ENCODE measurements at places on chromosomes 2 and 18.

- no peak for DNase-seq
Measured at GRCh38 chr18:7576685-7577084, 9.6 kb downstream of the PTPRM start.

DNA sequence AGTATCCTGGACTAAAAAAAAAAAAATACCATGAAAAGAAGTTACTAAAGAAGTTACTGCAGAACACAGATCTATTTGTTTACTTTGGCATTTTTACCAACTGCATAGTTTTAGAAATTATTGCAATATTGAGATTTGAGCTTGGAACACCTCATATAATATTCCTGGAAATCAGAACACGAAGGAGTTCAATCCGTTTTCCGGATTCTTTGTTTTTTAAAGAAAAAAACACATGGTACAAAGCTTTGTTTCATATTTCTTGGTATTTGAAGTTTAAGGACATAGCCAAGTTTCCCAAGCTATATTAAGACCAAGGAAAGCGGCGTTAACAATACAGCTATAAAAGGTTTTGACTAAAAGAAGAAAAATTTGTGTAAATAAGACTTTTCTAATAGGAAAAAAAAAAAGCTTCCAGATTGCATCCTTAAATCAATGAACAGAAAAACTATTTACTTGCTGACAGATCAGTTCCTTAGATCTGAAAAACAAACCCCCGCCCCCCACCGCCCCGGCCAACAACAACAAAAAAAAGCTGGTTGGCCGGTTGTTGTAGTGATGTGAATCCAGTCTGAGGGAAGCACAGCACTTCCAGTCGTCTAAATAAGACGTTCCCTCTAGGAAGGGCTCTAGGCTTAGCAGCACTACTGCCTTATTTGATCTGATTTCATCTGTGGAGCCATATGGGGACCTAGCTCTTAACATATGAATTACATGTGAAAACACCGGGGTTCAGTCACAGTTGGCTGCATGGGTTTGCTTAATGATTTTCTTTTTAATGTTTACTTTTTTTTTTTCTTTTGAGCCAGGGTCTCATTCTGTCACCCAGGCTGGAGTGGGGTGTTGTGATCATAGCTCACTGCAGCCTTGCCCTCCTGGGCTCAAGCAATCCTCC lies 2.5 kb upstream of the RHOB start:
- DNase-seq, result no peak

- DNase-seq, result no peak
Measured at GRCh38 chr18:31649449-31649848, 34.9 kb downstream of the B4GALT6 start.

DNA sequence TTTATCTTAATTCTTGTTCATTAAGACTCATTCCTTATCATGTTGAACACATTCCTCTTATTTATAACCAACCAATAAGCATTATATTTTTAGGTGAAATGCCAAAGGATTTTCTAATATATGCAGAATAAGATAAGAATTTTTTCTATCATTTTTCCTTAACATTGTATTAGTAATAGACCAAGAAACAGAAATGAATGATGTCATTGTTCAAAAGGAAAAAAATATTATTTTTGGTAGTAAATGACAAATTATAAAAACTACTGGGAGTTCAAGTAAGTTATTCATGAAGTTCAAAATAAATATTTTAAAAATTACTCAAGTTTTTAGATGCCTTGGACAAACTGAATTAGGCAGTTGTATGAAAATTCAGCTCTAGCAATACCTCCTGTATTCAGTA lies 25.5 kb downstream of the DCAF17 start:
- DNase-seq, result no peak

DNA sequence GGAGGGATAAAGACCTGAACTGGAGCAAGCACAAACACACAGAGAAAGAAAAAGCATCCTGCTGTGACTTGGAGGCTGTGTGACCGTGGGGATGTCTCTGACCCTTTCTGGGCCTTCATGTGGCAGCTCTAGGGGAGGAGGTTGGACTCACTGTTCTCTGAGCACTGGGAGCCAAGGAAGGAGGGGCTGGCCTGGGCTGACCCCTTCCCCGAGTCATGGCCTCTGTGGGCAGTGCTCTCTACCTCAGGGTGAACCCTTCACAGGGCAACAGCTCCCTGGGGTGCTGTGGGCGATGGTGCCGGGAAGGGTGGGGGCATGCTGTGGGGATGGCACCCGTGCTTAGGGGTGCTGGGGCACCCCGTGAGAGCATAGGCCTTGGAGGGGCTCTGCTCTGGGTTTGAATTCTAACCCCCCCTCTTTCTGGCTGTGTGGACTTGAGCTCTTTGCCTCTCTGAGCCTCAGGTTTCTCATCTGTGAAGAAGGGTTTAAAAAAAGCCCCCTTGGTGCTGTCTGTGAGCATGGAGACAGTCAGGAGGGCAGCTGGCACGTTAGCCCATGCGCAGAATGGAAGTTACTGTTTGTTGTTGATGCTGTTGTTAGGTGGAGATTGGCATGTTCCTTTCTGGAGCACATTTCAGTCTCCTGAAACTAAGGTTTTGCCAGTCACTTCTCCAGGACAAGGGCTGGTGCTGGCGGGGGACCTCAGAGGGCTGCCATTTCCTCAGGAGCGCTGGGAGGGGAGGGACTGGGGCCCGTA lies 700 bp downstream of the TOGARAM2 start:
- no peak for DNase-seq

GRCh38 chr18:35174093-35174731 lies 66.6 kb upstream of the ZNF397 start:
- DNase-seq, result no peak

GRCh38 chr2:219122202-219122980 lies 38.2 kb downstream of the NHEJ1 start:
- DNase-seq, result no peak

DNA sequence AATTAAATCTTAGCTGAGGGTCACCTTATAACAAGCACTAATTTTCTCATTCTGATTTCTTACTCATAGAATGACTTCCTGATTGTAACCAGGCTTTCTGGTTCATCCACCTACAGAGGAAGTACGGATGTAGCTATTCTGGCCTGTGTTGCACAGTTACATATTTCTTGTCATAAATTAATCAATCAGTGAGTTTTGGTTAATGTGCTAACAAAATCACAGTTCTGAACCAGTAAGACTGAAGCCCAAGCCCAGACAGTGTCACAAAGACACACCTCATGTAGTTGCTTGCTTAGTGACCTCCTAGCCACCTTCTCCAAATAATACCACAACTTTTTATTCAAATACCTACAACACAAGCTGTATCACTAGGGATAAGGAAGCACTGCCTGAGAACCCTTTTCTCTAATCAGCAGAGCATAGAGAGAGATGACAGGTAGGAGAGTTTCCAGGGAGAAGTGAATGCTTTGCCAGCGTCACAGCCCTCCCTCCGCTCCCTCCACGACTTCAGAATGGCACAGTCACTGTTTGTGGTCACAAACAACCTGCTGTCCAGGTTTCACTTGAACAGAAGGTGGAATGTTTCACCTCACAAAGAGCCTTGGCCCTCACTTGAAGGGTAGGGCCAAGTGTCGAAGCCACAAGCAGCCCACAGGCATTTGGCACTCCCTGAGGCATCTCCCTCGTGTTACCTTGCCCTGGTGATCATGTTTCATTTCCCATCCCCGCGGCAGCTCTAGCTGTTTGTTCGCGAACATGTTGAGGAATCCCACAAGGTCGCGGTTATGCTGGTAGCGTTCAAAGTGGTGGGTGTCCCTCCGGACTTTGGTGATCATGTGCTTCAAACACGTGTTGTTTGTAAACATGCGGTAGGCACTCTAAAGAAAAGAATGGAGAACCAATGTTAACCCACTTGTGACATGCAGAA lies 120.8 kb upstream of the STK17B start:
- DNase-seq, result no peak

DNA sequence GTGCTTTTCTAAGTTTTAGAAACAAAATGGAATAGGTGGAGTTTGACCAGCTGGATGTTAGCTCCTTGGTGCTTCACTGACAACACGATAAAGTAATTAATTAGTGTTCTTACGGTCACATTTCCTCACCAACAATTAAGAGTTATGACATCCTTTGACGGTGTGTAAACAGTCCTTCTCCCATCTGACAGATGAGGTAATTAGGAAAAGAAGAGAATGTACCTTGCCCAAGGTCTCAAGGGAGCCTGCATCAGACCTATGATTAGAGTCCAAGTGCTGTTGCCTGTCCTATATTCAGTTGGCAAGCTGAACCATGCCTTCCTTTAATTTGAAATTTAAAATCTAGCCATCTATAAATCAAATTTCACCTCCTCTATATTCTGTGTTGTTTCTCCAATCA lies 48.3 kb upstream of the STK17B start:
- DNase-seq, result no peak

- DNase-seq, result no peak
Measured at GRCh38 chr2:238243496-238244076, 3.7 kb upstream of the HES6 start.

- no peak for DNase-seq
Measured at GRCh38 chr18:3717376-3718025, 267.5 kb downstream of the TGIF1 start.

DNA sequence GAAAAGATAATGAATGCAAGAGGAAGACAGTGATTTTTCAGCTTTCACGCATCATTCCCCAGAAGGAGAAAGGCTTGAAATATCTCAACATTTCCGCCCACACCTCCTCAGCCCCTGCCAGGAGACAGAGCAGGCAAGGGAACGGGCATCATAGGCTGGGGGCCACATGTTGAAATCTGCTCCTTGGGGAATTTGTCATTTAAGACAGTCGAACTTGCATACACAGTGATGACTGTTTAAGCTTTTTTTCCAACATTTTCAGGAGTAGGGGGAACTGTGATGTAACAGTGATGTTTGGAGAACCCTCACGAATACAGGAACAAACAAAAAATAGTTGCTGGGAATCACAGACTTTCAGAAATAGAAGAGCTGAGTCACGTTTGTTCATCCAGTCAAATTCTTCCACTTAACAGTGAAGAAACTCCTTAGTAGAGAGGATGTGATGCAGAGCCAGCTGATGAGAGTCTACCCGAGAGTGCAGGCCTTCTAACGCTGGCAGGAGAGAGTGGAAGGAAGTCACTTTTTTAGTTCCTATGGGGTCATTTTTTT lies 266.8 kb downstream of the ALPK2 start:
- no peak for DNase-seq

- no peak for DNase-seq
Measured at GRCh38 chr2:218567797-218568189, 358 bp downstream of the USP37 start.

DNA sequence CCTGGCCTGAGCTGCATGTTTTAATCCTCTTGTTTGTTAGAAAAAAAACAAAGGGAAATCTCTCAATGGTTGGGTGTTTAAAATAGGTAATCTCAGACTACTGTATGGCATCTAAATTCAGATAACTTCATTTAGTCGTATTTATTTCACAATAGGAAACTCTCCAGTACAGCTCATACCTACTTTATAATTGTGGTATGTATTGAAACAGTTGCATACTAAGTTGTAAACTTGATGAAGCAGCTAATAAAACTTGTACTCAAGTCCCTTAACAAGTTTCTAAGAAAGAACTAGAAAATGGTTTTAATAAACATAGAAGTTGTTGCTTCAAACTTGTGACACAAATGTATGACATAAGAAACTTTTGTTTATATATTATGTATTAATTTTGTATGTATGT lies 334.5 kb downstream of the PTPRM start:
- no peak for DNase-seq

GRCh38 chr18:70380915-70381896 lies 92.4 kb downstream of the SOCS6 start:
- no peak for DNase-seq

DNA sequence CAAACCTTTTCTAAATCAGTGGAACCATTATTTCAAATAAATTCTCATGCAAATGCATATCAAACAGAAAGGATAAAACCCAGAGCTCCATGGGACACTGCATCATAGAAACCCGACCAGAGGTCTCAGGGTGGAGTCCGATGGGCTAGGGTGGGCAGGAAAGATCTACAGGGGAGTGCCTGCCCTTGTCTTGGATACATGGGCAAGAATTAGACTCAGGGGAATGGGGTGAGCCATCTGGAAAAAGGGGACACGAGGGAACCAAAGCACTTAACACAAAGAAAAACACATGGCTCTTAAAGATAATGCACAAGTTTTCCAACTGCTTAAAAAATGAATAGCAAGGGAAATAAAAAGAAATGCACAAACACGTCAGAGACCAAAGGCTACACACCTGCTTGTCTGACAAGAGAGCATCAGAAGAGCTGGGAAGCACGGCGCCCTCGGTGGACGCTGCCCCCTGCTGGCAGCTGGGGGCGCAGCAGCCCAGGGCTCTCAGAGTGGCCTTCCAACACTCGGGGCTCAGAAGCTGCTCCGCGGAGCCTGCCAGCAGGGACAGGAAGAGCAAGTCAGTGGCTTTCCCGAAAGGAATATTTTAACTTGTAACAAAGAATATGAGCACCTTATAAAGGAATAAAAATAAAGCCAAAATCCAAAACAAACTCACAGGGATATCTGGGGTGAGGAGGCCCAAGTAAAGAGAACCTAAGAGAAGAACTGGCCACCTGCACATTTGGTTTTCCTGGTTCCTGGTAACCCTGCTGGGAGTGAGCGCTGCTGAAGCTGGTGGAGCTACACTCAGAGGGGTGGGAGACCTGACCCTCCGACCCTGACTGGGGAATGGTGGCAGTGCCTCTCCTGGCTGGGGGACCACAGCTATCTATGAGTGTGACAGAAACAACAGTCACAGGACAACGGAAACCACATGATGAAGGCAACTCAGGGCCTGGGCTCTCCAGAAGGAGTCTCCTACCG lies 54.5 kb downstream of the SIGLEC15 start:
- DNase-seq, result peak; percentile 54

DNA sequence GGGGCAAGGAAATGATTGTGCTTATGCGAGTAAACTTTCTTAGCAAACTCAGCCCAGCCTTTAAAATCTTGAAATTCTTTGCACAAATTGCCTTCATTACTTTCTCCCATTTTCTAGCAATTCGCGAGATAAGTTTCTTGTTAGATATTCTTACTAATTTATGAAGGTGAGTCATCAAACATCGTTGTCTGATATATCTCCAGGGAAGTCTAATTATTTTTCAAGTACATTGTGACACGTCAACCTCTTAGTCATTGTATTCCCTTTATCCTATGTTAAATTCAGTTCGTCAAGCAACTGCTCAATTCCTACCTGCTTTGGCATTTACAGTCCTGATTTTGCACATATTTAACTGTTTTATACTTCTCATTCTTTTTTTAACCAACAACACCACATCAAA lies 854.5 kb upstream of the CRIM1 start:
- no peak for DNase-seq

- no peak for DNase-seq
Measured at GRCh38 chr18:5543773-5544389, at the start of gene EPB41L3. Gene EPB41L3 (minus strand): TSS chr18:5543997. CDS start chr18:5489183, 54,814 bp downstream.

DNA sequence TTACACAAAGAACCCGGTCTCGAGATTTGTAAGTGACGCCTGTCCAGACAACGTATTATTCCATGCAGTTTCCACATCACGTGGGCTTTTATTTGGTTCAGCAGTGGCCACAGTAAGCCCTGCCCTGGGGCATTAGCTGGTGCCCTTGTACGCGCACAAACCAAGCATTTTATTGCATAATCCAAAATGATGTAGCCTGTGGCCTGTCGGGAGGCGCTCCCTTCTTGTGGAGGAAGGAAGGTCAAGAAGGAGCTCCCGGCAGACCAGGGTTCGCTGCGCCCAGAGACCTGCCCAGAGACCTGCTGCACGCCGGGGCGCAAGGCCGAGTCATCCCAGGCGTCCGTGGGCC lies 179.6 kb upstream of the ALKAL2 start:
- no peak for DNase-seq
